Germinal center (tissue), 1 donor: ENCODE measurements at places on chromosomes 11 and 22.
A peak's percentile ranks its signal among the peaks of the same experiment; 100 is the strongest.

DNA sequence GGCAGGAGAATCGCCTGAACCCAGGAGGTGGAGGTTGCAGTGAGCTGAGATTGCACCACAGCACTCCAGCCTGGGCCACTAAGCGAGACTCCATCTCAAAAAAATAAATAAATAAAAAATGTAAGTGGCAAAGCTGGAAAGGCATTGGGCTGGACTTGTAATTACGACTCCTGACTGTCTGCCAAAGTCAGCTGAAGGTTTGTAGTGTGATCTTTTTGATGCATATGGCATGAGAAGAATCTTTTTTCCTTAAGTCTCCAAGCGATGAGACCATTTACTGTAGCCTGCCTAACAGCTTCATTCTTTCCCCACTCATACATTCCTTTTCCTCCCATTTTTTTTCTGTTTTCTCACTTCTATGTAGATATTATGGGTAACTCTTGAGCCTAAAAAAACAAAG is 24.8 kb downstream of the CTNND1 start:
- DNase-seq, result no peak

GRCh38 chr11:46295312-46296058 is 18.0 kb downstream of the CREB3L1 start:
- peak; percentile 83 for DNase-seq

DNA sequence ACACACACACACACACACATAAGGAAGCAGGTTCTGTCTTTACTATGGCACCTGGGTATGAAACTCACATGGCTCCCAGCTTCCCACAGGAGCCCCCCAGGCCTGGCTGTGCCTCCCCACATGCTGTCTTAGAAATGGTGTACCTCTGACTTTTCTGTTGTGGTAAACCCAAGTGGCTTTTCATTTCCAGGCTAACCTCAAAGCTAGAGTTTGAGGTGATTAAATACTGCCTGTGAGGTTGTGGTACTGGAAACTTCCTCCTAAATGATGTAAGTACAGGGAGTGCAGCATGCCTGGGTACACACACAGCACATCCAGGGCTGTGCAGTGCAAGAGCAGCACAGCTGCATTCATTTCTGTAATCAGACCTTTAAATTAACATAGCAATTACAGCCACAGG is 34.4 kb downstream of the ME3 start:
- no peak for DNase-seq

- DNase-seq, result no peak
These were observed 154.3 kb downstream of the ADAMTS15 start for GRCh38 chr11:130602641-130603334.

DNA sequence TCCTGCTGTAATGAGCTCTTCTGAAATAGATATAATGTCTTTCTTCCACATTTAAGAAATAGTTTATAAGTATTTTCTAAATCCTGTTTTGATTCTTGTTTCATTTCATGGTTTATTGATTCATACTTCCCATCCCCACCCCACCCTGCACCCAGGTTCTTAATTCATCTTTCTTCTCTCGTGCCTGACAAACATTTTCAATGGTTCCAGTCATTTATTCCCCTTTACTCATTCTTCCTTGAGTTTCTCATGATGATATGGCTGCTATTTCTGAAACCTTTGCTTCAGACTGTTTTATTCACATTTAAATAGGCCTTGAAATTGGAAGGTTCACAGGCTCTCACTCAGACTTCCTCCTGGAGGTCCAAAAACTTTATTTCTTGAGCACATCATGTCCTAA is 142.9 kb downstream of the SPON1 start:
- no peak for DNase-seq

DNA sequence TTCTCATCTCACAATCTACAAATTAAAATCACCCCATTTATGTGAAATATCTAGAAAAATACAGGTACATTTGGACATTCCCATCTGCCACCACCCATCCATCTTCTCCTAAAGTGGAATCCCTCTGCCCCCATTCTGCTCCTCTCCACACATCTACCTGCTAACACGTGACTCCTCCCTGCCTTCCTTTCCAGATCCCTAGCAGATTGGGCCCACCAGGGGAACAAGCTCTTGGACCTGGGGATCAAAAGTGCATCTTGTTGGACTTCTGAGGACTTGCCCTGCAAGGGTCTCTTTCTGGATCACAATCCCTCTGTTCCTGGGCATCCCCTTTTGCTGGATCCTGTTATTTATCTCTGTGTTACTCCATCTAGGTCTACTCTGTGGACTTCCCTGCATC is 107.6 kb downstream of the ZNF280B start:
- DNase-seq, result no peak

- no peak for DNase-seq
These were observed 1.7 kb downstream of the SEZ6L start for GRCh38 chr22:26170795-26171580.

DNA sequence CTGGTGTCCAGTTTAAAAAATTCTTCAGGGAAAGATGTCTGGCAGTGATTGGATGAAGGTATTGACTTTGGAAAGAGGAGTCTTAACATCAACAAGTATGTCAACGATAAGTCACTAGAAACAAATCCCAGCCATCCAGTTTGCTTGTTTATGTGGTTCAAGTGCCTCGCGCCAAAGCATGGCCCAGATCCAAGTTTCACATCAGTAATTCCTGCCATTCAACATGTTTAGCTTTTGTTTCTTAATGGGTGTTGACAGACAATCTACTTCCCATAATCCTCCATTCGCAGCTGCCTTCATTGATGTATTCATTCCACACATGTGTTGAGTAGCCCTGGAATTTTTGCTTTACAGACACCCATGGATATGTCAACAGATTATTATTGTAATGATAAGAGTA is 77.8 kb downstream of the UBASH3B start:
- DNase-seq, result no peak

DNA sequence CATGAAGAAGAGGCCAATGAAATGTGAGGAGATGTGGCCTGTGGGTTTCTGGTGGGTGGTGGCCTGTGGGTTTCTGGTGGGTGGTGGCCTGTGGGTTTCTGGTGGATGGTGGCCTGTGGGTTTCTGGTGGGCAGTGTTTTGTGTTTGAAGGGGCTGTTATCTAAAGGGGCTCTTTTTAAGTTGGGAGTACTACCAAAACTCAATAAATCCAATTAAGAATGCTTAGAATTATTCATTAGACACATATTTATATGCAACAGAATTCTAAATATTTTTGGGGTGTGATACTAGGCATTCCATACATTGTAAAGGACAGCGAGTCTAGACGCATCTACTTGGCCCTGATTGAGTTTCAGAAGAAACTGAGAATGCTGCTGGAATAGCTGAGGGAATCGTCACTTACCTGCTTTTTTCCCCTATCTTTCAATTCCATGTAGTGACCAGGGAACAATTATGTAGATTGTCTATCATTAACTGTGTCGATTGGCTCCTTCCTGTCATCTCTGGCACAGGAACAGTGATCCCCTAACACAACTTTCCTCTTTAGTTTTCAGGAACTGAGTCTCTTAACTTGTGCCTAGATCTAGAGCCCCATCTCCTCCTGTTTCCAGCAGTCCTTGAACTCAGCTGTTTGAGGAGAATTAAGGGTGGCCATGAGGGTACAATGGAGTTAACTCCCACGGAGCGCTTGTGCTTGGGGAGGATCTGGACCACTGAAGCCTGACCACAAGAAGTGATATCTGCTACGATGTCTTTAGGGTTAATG is 37.3 kb upstream of the TOP3B start:
- no peak for DNase-seq

- DNase-seq, result no peak
These were observed 14.2 kb upstream of the APOL6 start for GRCh38 chr22:35634015-35634414.

DNA sequence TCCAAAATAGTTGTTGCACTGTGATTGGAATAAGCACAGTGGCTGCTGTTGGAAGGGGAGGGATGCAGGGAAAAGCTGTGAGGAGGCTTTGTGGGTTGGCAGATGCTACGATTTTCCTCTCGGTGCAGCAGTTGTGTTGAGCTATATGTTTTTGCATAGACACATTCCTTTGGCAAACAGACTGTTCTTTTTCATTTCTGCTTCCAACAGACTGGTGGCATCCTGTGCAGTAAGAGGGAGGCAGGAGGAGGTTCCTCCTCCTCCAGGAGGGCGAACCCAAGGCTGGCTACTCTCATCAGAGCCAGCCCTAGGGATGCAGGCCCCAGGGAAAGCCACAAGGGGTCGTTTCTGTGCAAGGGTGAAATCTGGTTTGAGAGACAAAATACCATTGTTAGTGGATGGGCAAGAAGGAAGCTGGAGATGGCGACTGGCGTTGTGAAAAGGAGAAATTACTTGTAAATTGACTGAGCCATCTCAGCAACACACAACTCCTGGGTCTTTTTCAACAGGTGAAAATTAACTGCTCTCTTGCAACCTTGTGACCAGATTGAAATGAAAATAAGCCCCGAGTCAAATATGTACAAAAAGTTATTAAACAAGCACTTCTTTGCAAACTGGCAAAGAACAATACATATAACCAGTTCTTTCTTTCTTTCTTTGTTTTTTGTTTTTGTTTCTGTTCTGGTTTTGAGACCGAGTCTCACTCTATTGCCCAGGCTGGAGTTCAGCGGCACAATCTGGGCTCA is 26.5 kb upstream of the UBASH3B start:
- peak; percentile 72 for DNase-seq
